ENCODE measurements at places on chromosomes 12 and 14.

- DNase-seq, result no peak
Measured at GRCh38 chr12:71896205-71896882, 42.3 kb upstream of the TPH2 start.

DNA sequence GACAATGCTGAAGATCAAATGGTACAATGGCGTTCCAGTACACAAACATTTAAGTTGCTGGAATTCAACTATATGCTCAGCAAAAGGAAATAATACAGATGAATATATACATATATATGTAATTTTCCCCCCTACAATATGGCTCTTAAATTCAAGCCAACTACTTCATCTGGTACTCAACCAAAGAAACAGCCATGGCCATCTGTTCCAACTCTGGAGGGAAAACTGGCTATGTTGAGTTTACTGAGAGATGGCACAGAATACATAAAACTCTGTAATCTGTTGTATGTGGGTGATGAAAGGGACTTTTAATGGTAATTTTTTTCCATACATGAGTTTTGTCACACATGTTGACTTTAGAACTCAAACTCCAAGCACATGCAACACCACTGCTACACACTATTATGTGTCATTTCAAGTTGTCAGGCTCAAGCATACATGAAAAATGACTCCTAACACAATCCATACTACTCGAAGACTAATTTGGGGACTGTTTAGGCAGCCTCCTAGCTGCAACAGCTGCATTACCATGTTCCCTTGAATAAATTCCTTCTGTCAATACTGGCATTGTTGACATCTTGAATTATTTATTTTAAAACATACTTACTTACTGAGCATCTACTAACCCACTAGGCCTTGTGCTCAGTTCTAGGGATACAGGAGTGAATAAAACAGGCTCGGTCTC lies 38.2 kb upstream of the MAP3K9 start:
- no peak for DNase-seq

- no peak for DNase-seq
Measured at GRCh38 chr14:73236157-73236556, 1.1 kb upstream of the PAPLN start.

DNA sequence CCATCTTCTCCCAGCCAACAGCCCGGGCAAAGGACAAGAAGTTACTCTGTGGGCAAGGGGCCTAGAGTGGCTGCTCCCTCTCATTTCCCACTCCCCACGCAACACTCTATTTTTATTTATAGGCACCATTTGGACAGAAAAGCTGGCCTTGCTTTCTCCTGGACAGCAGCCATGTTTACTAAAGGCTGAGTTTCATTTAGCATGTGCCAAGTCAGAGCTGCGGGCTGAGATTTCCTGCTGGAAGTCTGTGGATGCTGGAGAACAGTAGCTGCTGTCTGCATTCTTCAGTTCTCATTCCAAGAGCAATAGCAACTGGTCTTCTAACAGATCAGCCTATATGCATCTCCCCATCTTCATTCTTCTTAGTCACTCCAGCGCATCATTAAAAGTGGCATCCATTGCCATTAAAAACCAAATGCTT lies 8.3 kb downstream of the COL2A1 start:
- no peak for DNase-seq
